SK-N-SH (cell line): ENCODE measurements at places on chromosomes 6 and 20. TPM values are rescaled to one million over a fixed set of nuclear protein-coding genes. Genes with fewer than 3 reads are reported as not detected.

HLA-DOB gene
- polyA plus RNA-seq: not detected in 2 replicates

- peaks cover 15% of the 10 kb centered on the region for H3K4me1 ChIP-seq
- no peaks in the 10 kb centered on the region for H3K27me3 ChIP-seq
- no peak overlapping the region for H3K27ac ChIP-seq
- H3K36me3 ChIP-seq: peaks cover 2% of the 10 kb centered on the region
Measured at GRCh38 chr20:402496-402885, 5.6 kb upstream of the RBCK1 start.

- H3K4me1 ChIP-seq: no peaks in the 10 kb centered on the region
- peak overlapping the region; percentile 50; the same call in 1 of the 2 replicates for H3K27ac ChIP-seq
- no peak for DNase-seq
- H3K36me3 ChIP-seq: no peaks in the 10 kb centered on the region
- H3K27me3 ChIP-seq: no peaks in the 10 kb centered on the region
- H3K4me3 ChIP-seq: no peak overlapping the region
Measured at GRCh38 chr6:67775333-67775732, 859.7 kb upstream of the ADGRB3 start.

- H3K27ac ChIP-seq: peak overlapping the region; percentile 80
- peaks cover 37% of the 10 kb centered on the region for H3K4me1 ChIP-seq
- no peak overlapping the region for H3K4me3 ChIP-seq
- H3K36me3 ChIP-seq: no peaks in the 10 kb centered on the region
- DNase-seq: no peak
Measured at GRCh38 chr6:53327017-53327395, 21.7 kb downstream of the ELOVL5 start.

- peaks cover 5% of the 10 kb centered on the region; the same call in 1 of the 2 replicates for H3K4me1 ChIP-seq
- H3K27ac ChIP-seq: no peak overlapping the region
- no peaks in the 10 kb centered on the region for H3K27me3 ChIP-seq
Measured at GRCh38 chr20:25339608-25340007, 51.0 kb downstream of the ABHD12 start.

IMPG1 gene
- polyA plus RNA-seq: not detected in 2 replicates

- no peak overlapping the region for H3K27ac ChIP-seq
- H3K36me3 ChIP-seq: no peaks in the 10 kb centered on the region
- H3K4me3 ChIP-seq: no peak overlapping the region
- no peak for DNase-seq
- H3K27me3 ChIP-seq: no peaks in the 10 kb centered on the region
- H3K4me1 ChIP-seq: no peaks in the 10 kb centered on the region
Measured at GRCh38 chr6:12395898-12396297, 105.7 kb downstream of the EDN1 start.

TRIM40 gene
- polyA plus RNA-seq: not detected in 2 replicates

DNA sequence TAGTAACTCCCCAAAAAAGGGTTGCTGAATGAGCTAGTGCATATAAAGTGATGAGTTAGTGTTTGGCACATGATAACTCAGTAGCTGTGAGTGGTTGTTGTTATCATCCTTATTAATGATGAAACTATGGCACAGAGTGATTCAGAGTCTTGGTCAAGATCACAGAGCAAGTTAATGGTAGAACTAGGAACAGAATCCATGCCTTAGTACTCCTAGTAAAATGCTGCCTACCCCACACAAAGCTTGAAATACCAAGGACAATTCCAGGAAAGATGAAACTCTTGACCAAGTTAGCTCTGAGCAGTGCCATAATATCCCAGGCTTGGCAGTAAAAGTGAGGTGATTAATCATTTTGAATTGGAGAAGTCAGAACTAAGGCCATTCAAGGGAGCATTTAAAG is 109.1 kb upstream of the ENPP5 start:
- H3K4me1 ChIP-seq: no peaks in the 10 kb centered on the region
- H3K27me3 ChIP-seq: no peaks in the 10 kb centered on the region
- no peak overlapping the region for H3K4me3 ChIP-seq
- H3K27ac ChIP-seq: no peak overlapping the region

DNA sequence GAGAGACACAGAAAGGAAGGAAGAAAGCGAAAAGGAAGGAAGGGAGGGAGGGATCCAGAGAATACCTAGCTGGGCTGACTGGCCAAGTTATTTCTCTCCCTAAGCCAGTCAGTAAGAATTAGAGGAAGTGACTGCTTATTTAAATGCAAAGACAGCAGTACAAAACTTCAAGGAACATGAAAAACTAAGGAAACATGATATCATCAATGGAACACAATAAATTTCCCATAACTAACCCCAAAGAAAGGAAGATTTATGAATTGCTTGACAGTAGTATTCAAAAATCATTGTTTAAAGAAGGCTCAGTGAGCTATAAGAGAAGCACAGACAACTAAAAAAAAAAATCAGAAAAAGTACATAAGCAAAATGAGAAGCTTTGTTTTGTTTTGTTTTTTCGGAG is 252.3 kb upstream of the SASH1 start:
- H3K36me3 ChIP-seq: no peaks in the 10 kb centered on the region
- H3K4me3 ChIP-seq: no peak overlapping the region

- H3K4me3 ChIP-seq: no peak overlapping the region
Measured at GRCh38 chr6:157887892-157888291, 64.8 kb downstream of the SNX9 start.

DNA sequence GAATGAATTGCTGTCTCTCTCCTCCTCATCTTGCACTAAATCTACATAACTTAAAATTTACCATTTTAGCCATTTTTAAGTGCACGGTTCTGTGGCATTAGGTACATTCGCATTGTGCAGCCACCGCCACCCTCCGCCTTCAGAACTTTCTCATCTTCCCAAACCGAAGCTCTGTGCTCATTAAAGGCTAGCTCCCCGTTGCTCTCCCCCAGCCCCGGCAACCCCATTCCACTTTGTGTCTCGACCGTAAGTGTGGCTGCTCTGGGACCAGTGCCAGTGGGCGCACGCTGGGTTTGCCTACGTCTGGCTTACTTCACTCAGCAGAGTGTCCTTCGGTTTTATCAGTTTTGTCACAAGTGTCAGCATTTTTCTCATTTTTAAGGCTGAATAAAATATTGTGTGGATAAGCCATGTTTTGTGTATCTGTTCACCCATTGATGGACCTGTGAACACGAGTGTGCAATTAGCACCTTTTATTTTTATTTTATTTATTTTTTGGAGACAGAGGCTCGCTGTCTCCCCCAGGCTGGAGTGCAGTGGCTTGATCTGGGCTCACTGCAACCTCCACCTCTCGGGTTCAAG is 16.8 kb downstream of the SLC17A9 start:
- no peak overlapping the region for H3K27ac ChIP-seq
- no peak for DNase-seq
- peaks cover 3% of the 10 kb centered on the region; the same call in 1 of the 2 replicates for H3K4me1 ChIP-seq
- no peak overlapping the region for H3K4me3 ChIP-seq

FRS3 gene
- polyA plus RNA-seq: 7.5 and 8.6 TPM in 2 replicates

GRCh38 chr20:25397821-25398220 is 7.2 kb upstream of the ABHD12 start:
- no peaks in the 10 kb centered on the region for H3K4me1 ChIP-seq
- no peak overlapping the region for H3K4me3 ChIP-seq
- no peak for DNase-seq
- no peaks in the 10 kb centered on the region for H3K36me3 ChIP-seq
- no peaks in the 10 kb centered on the region for H3K27me3 ChIP-seq
- no peak overlapping the region for H3K27ac ChIP-seq

DNA sequence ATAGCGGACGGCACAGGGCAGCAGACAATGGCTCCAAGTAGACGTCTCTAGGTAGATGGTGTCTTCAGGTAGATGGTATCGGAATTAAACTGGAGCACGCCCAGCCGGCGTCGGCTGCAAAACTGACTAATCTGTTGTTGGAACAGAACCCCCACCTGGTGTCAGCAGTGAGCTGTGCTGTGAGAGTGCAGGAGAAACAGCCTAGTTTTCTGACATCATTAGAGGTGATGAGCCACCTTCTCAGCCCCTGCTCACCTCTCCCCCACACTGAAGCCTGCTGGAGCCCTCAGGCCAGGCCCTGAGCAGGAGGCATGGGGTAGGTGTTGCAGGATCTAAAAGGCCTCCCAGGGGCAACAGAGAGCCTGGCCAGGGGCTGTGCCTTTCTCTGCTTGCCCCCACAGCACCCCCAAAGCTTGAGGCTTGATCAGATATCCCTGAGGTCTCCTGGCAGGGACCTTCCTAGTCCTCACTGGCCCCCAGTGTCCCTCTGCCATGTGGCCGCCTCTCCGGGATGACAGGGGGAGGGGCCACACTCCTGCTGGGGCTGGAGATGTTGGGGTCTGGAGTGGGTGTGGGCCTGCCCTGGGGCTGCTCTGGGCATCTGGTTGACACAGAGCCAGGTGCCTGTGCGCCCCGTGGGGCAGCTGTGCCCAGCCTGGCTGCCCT is 6.9 kb upstream of the HELZ2 start:
- H3K4me3 ChIP-seq: no peak overlapping the region
- H3K27ac ChIP-seq: no peak overlapping the region
- H3K36me3 ChIP-seq: no peaks in the 10 kb centered on the region
- H3K27me3 ChIP-seq: no peaks in the 10 kb centered on the region

DNA sequence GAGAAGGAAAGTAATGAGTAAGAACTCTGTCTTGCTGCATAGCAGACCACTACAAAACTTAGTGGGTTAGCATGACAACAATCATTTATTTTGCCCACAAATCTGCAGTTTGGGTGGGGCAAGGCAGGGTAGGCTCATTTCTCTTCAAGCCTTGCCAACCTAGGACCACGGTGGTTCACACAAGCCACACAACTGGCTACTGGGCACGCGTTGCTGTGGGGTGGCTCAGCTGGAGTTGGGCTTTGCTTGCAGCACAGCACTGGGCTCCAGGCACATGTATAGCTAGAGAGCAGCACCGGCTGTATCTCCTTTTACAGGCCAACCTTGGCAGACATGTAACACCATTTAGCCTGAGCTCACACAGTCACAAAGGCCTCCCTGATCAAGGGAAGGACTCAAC is 4.6 kb upstream of the NXT1 start:
- no peaks in the 10 kb centered on the region for H3K36me3 ChIP-seq
- no peak overlapping the region for H3K4me3 ChIP-seq
- no peak for DNase-seq
- peaks cover 26% of the 10 kb centered on the region; the same call in 1 of the 2 replicates for H3K27me3 ChIP-seq
- peaks cover 3% of the 10 kb centered on the region; the same call in 1 of the 2 replicates for H3K4me1 ChIP-seq

RIPPLY2 gene
- 0.33 and 1.3 TPM in 2 replicates for polyA plus RNA-seq

DNA sequence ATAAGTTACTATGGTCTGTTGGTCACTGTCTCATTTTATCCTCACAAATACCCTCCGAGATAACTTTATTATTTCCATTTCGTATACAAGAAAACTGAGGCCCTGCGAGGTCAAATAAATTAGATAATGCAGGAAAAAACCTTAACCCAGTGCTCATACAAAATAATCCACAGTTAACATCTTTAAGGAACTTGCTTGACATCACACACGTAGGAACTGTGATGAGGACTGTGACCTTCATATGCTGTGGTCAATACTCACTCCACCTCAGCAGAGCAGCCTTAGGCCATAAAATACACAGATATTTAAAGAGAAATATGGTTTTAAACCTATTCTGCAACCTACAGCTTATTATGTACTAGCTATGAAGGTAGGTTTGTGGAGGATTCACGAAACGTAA is 34.3 kb downstream of the PRDM1 start:
- DNase-seq: no peak
- no peak overlapping the region for H3K4me3 ChIP-seq
- H3K27me3 ChIP-seq: no peaks in the 10 kb centered on the region
- no peaks in the 10 kb centered on the region for H3K4me1 ChIP-seq

- H3K4me3 ChIP-seq: no peak overlapping the region
- no peak overlapping the region for H3K27ac ChIP-seq
- H3K4me1 ChIP-seq: no peaks in the 10 kb centered on the region
Measured at GRCh38 chr6:15420959-15421438, 175.1 kb downstream of the JARID2 start.

DNA sequence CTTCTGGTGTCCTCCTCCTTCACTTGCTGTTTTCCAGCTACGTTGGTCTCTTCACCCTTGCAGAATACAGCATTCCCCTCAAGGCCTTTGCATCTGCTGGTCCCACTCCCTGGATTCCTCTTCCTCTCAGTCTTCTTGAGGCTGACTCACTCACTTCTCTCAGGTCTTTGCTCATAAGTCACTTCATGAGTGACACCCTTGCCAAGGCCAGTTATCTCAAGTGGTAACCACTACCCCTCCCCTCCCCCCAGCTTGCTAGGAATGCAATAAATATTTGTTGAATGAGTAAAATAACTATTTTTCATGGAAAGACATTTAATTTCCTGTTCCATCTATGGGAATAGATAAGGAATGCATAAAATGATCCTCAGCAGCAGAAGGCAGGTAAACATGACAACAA is 131.7 kb downstream of the PLCB4 start:
- H3K27me3 ChIP-seq: no peaks in the 10 kb centered on the region
- H3K4me1 ChIP-seq: peaks cover 11% of the 10 kb centered on the region; the same call in 1 of the 2 replicates
- H3K36me3 ChIP-seq: no peaks in the 10 kb centered on the region
- DNase-seq: no peak

PAK5 gene
- 0.03 and 0.06 TPM in 2 replicates for polyA plus RNA-seq

LHFPL5 gene
- polyA plus RNA-seq: not detected in 2 replicates

LTB gene
- polyA plus RNA-seq: 0.10 and 0.16 TPM in 2 replicates

- no peak overlapping the region for H3K4me3 ChIP-seq
- no peaks in the 10 kb centered on the region for H3K27me3 ChIP-seq
- H3K4me1 ChIP-seq: no peaks in the 10 kb centered on the region
- no peaks in the 10 kb centered on the region for H3K36me3 ChIP-seq
- no peak for DNase-seq
Measured at GRCh38 chr6:30000156-30000791, 57.9 kb downstream of the HLA-A start.

DNA sequence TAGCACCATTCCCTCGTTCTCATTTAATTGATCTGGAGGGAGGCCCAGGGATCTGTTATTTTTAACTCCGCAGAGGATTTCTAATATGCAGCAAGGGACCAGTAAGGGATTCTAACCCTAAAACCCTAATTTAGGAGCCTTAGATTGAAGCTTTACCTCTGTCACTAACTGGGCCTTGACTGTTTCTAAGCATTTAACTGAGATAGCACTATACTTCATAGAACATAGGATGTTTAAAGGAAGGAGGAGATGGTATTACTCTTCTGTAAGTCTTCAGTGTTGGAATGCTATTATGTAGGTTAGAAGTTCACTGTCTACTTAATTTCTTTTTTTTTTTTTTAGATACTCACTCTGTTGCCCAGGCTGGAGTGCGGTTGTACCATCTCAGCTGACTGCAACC is 242.5 kb downstream of the ZFAND3 start:
- no peak overlapping the region for H3K4me3 ChIP-seq
- H3K36me3 ChIP-seq: peaks cover 35% of the 10 kb centered on the region
- H3K27me3 ChIP-seq: no peaks in the 10 kb centered on the region

GRCh38 chr6:159533568-159533967 is 159.5 kb downstream of the SOD2 start:
- H3K27me3 ChIP-seq: peaks cover 18% of the 10 kb centered on the region; the same call in 1 of the 2 replicates
- H3K36me3 ChIP-seq: no peaks in the 10 kb centered on the region
- peak overlapping the region; percentile 58 for H3K27ac ChIP-seq
- DNase-seq: no peak
- H3K4me1 ChIP-seq: 0 out of 2 replicates have a peak, but pooled peaks cover 8% of the 10 kb centered on the region
- no peak overlapping the region for H3K4me3 ChIP-seq

LTV1 gene
- polyA plus RNA-seq: 19.4 and 20.6 TPM in 2 replicates

- no peaks in the 10 kb centered on the region for H3K36me3 ChIP-seq
- no peak overlapping the region for H3K4me3 ChIP-seq
- H3K27me3 ChIP-seq: no peaks in the 10 kb centered on the region
- no peak for DNase-seq
Measured at GRCh38 chr6:9504191-9504590, 910.7 kb downstream of the TFAP2A start.

TUBB gene
- 1,037 and 1,093 TPM in 2 replicates for polyA plus RNA-seq

GRCh38 chr20:61662226-61662967 is 403.3 kb downstream of the TAF4 start:
- no peak overlapping the region for H3K27ac ChIP-seq
- no peaks in the 10 kb centered on the region for H3K27me3 ChIP-seq
- H3K4me1 ChIP-seq: peaks cover 11% of the 10 kb centered on the region; the same call in 1 of the 2 replicates
- peak; percentile 56 for DNase-seq
- H3K36me3 ChIP-seq: no peaks in the 10 kb centered on the region

GRCh38 chr6:55199239-55199638 is 24.9 kb downstream of the HCRTR2 start:
- no peaks in the 10 kb centered on the region for H3K4me1 ChIP-seq
- H3K36me3 ChIP-seq: no peaks in the 10 kb centered on the region
- H3K4me3 ChIP-seq: no peak overlapping the region
- no peaks in the 10 kb centered on the region for H3K27me3 ChIP-seq
